Stimulated activated CD4-positive, alpha-beta T cell treated with anti-CD3 and anti-CD28 coated beads, Interleukin-15, amount 100 ng/mL, for 1 hour (primary cell): ENCODE measurements at places on chromosomes 1 and 21.

DNA sequence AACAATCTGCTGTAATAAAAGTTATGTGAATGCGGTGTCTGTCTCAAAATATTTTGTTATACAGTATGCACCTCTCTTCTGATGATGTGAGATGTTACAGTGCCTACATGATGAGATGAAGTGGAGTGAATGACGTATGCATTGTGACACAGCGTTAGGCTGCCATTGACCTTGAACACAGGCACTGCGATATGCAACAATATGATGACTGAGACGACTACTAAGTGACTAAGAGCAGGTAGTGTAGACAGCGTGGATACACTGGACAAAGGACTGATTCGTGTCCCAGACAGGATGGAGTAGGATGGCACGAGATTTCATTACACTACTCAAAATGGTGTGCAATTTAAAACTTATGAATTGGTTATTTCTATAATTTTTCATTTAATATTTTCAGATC lies 8.4 kb downstream of the SGIP1 start:
- DNase-seq, result no peak

- DNase-seq, result no peak
Observed at GRCh38 chr1:54105736-54106269, 47.0 kb downstream of the CDCP2 start.

DNA sequence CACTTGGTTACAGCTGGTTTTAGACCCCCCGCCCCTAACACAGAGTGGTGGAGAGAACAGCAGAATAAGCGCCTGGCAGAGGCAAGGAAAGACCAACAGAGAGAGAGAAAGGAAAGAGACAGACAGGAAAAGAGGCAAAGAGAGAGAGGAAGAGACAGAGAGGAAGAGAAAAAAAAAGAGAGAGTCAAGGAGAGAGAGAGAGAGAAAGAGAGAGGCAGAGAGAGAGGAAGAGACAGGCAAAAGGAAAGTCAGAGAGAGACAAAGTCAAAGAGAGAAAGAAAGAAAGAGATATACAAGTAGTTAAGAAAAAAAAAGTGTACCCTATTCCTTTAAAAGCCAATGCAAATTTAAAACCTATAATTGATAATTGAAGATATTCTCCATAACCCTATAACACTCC lies 13.0 kb upstream of the NEK2 start:
- DNase-seq, result no peak

GRCh38 chr1:29414086-29414485 lies 177.8 kb downstream of the PTPRU start:
- DNase-seq, result no peak

GRCh38 chr1:100391675-100392074 lies 39.4 kb downstream of the CDC14A start:
- no peak for DNase-seq

DNA sequence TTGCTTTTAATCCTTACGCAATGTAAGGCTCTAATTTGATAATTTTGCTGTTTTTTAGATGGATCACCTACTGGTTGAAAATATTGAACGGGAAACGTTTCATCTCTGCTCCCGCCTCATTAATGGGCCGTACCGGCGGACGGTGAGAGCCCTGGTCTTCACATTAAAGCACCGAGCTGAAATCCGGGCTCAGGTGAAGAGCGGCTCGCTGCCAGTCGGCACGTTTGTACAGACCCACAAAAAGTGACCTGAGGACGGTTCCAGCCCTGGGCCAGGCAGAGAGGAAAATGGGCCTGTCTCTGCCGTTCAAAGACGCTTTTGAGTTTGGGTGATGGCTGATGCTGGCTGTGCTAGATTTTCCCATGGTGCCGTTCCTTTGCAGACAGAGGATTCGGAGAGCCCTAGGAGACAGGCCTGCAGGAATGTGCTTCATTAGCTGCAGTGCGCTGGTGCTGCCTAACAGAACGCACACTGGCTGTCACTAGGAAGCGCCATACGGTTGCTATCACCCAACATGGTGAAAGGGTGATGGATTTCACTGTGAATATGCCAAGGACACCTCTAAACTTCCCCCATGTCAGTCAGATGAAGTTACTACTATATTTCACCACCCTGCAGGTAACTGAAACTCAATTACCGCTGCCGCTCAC lies 42.9 kb downstream of the TCEANC2 start:
- no peak for DNase-seq

DNA sequence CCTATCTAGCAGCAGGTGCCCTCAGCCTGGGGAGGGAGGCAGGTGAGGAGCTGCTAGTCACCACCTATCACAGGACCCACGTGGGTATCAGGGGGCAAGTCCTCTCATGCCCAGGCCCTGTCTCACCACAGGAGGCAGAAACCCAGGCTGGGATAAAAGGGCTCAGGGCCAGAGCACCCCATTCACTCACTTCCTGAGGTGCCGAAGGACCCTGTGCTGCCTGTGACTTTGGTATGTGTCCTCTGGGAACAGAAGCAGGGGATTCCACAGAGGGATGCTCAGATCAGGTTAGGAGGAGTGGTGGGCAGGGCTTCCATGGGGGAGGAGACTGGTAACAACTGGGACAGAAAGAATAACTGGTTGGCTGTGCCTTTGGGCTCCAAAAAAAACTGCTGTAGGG lies at the start of gene LCE1E:
LCE1E (plus strand) TSS at position 181 of the 400 bp plus-strand sequence. CDS start 1,043 bp downstream, outside the sequence.
- DNase-seq, result no peak

DNA sequence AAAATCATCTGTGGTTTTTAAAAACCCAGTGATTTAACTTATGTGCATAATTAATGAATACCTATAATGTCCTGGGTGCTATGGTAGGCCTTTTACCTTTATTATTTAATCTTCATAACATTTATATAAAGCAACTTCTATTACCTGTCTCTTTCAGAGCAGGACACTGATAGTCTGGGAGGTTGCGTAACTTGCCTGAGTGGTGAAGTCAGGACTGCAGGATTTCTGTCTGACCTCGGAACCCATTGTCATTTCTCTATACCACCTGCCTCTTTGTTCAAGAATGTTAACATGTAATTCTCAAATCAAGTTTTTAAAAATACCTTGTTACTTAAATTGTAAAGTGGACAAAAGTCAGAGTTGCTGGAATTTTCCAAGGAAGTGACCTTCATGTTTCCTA lies 41.0 kb upstream of the BACH1 start:
- DNase-seq, result no peak

DNA sequence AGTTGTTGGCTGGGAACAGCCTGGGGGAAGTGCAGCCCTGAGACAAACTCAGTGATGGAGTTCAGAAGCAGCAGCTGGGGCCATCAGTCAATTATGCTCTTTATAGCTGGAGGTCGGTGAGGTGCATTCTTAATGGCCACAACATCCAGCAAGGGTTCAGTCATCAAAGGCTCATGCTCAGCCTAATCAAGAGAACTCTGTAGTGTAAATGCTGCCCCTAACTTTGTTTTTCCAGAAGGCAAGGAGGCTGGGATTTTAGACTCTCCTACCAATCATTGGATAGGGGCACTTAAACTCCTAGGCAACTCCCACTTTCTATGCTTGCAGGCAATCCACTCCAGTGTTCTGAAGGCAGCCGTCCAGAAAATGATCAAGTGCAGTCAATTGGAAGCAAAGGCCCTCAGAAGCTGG lies 15.0 kb upstream of the RGS4 start:
- DNase-seq, result no peak
